ENCODE measurements at places on chromosomes 1 and 21.

DNA sequence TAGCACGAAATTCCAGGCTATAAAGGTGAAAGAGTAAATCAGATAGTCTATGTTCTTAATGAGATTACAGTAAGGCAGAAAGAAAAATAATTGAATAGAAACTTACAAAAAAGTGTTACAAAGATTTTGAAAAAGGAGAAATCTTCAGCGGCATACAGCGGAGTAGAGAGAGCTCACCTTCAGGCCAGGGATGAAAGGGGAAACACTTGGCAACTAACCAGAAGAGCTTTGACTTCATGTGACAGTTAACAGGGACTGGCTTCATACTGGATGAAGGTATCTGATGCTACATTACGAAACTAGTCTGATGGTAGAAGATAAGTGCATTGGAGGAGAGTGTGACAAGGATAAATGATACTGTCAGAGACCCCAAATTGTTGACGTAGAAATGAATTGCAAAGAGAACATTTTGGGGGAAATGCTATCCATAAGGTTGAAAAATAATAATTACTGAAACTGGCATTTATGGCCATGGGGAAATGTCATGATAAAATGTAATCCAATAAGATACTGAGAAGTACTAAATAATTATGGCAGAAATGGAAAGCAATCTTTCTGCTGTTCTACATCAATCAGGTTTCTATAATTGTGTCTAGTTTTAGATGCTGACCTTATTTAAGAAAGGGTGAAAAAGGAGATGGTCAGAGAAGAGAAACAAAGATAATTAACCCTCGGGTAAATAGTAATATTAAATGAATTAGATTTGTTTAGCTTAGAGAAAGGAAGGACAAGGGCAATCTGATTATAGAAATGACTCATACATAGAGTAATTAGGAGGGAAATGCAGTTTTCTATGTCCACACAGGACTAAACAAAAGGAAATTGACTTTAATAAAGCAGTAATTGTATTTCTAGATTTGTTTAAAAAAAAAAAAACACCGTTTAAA lies 808.7 kb downstream of the NCAM2 start:
- DNase-seq: no peak

GRCh38 chr1:211353562-211354212 lies 27.1 kb downstream of the TRAF5 start:
- DNase-seq: no peak

DNA sequence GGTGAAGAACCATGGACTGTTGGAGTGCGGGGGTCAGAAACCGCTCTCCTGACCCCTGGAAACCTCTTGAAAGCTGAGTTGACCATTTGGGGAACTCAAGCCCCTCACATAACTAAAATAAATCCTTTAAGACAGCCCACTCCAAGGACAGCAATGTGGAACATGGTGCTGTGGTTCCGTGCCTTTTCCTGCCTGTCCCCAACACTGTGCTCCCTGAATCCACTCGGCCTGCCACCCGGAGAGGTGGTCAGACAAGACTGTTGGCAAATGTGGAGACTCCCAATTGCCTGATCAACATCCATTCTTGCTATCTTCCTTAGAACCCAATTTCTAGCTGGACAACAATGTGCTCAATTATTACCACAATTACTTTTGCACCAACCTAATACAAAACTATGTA lies 286.0 kb downstream of the NPHP4 start:
- DNase-seq: no peak

GRCh38 chr1:151309811-151310323 lies 17.3 kb downstream of the PI4KB start:
- DNase-seq: peak; percentile 55

DNA sequence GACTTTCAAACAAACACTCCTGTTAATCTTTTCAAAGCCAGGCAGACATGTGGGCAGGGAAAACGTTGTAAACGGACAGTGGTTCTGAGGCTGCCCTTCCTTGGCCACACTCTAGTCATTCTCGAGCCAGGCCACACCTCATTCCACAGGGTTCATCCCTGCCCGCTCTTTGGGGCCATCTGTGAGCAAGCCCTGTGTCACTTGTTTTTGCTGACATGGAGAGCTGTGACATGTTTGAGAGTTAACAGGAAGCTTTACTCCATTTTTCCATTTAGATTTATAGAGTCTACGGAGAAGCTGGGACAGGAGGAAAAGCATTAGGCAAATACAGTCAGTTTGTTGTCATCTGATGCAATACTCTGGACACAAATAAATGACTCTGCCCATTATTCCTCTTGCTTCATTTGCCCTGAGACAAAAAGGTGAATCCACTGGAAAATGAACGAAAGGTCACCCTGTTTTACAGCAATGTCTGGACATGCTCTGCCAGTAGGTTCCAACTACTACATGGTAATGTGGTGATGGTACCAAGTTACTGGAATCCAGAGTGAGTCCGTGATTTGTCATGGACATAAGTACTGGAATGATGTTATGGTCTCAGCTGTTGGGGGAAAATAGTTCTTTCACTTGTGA lies 126.9 kb downstream of the CLIC6 start:
- no peak for DNase-seq

- peak; percentile 10 for DNase-seq
Observed at GRCh38 chr1:108570128-108570527, 10.2 kb downstream of the EEIG2 start.

GRCh38 chr1:9612871-9613624 lies 24.3 kb downstream of the TMEM201 start:
- no peak for DNase-seq

GRCh38 chr1:6984986-6985385 lies 199.7 kb downstream of the CAMTA1 start:
- DNase-seq: no peak

GRCh38 chr1:226974544-226975258 lies 34.6 kb downstream of the COQ8A start:
- DNase-seq: no peak

DNA sequence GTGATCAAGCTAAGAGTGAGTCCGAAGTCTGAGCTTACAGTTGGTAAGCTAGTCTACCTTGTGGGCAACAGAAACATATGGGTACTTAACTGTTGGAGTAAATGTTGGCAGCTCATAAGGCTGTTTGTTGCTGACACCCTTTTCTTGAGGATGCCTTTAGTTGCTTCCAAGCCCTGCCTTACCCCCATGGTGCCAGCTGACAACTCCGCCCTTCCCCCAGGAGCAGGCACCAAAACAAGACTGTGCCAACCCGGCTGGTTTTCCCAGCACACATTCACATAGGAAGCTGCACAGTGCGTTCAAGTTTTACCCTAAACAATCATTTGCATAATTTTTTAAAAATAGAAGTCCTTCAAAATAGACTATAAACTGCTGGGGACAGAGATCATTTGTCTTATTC lies 150.2 kb upstream of the LMO4 start:
- DNase-seq: no peak

DNA sequence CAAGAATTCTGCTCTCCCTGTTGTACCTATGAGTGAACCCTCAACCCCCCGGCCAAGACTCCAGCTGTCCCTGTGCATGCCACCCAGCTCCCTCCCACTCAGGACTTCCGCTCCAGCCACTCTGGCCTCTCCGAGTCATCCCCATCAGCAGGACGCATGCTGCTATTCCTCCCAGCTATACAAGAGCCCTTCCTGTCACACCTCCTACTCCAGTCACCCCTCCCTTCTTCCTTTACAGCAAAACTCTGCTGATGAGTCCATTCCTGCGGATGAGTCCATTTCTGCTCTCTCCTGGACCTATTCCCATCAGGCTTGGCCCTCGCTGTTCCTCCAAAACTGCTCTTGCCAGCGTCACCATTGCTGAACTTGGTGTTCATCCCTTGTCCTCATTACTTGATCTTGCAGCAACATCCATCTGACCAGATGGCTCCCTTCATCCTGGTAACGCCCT lies 42.2 kb downstream of the H3-3A start:
- no peak for DNase-seq

DNA sequence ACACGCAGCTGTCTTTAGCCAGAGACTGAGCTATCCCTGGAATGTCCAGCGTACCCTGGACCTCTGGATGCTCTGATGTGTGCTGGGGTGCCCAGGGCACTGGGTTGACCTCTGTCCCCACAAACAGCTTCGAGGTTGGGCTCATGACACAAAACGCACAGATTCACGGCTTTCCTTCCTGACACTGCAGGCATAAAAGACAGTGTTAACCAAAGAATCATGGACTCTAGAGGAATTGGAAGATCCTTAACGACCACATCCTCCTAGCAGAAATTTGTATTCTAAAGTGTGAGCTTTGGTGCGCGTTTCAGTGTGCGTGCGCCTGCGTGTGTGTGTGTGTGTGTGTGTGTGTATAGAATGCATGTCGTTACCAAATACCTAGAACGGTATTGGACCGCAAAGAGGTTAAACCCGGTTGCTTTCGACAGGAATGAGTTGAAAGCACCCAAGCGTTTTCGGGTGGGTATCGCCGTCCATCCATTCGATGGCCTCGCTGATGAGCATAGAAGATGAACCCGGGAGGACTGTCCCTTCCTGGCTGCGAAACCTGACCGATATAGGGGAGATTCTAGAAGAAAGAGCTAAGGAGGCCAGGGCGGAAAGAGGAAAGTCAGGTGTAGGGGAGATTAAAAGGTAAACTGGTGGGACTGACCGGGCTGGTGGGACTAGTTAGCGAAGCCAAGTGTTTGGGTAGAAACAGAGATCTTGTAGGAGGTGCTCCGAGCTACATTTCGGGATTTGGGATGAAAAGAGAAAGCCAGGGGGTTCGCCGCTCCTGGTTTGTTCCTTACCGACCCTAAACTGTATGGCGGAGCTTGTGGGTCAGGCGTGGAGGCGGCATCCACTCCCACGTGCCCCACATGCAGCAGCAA lies 6.8 kb upstream of the LHX9 start:
- DNase-seq: no peak

DNA sequence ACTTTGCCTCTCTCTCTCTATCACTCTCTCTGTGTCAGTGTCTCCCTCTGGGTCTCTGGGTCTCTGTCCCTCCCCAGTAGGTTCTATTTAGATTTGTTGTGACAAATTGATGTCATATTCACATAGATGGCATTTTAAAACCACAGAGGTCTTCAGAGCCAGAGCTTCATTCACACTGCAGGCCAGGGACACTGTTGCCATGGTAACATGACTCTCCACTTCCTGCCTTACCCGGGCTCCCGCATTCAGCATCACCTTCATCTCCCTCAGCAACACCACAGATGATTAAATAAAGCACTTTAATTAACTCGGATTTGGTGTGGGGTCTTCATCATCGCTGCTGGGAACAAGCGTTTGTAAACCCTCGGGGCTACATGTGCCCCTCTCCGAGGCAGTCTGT lies 132.6 kb downstream of the ETS2 start:
- DNase-seq: peak; percentile 39

DNA sequence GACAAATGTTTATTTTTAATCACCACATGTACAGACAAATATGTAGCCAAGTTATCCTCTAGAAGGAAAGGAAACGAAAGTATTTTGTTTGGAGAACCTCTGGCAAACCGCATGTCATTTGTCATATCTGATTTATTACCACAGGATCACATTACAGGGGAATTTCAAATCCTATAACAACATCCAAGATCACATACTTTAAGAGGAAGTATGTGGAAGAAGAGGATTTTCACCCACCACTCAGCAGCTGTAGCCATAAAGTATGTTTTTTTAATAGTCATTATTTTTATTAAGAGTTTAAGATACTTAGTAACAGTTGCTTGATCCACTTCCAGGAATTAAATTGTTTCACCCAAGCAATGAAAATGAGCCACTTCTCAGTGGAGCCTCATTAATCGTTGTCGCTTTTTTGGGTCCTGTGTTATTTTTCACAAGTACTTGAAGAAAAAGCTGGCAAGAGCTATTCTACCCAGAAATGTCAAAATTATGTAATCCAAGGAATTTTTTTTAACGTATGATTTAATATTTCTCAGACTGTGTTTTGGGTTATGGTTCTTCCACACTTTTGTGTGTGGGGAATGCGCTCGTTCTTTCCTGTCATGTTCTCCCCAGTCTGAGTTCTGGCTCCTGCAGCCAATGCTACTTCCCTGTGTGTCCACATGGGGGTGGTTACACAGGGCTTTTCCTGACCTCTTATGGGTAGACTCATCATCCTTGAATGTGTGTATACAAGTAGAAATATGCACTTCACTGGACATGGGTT lies 6.9 kb downstream of the SERTAD4 start:
- DNase-seq: peak; percentile 75
